ENCODE measurements at places on chromosomes 16 and 17. TPM values are rescaled to one million over a fixed set of nuclear protein-coding genes. Genes with fewer than 3 reads are reported as not detected.

GRCh38 chr16:49492896-49493626 lies 119.5 kb downstream of the C16orf78 start:
- DNase-seq: no peak

DNA sequence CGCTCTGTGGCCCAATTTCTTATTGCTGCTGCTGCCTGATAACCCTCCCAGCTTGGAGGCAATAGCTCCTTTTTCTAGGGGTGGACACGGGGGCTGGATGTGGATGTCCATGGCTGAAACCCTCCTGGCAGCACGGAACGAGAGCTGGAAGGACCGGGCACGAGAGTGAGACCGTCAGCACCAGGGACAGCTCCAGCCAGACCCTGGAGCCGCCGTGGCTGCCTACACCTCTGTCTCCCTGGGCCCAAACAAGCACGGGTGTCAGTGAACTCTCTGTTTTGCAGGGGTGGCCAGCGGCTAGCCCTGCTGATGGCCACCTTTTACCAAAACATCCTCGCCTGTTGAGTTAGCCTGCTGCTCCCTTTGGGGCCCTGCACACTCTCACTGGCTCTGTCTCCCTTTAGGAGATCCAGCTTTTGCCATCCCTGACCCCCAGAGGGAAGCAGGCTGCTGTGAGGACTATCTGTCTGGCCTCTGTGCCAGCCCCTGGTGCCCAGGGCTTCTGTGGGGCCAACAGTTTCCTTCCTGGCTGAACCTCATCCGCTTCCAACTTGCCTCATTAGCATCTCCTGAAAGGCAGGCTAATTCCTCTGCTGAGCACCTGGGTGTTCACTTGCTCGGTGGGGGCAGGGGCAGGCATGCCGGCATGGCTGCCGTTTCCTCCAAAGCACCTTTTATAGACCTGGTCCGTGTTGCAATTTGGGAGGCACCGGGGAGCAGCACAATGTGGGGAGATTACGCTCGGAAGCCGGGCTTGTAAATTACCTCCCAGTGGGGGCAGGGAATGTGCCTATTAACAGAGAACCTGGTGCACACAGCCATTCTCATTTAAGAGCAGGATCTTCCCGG lies 118.1 kb downstream of the ENGASE start:
- no peak for DNase-seq

DNA sequence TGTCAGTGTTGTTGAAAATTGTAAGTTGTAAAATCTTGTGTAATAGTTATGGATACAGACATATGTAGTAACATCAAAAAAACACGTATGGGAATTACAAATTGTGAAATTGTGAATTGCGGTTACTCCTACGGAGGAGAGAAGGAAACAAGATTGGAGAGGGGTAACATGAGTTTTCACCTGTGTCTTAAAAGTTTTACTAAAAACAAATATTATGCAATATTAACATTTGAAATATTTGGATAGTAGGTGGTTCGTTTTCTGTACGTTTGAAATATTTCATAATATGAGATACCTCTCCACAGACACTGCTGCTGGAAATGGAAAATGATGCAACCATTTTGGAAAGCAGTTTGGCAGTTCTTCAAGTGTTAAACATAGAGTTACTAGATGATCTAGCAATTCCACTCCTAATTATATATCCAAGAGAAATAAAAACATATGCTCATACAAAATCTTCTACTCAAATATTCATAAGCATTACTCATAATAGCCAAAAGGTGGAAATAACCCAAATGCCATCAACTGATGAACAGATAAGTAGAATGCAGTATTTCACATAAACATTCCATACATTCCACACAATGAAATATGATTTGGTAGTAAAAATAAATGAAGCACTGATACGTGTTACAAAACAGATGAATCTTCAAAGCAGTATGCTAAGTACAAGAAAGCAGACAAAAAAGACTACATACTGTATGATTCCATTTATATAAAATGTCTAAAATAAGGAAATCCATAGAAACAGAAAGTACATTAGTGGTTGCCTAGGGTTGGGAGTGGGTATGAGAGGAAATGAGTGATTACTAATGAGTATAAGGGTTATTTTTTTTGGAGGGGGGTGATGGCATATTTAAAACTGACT lies 40.7 kb upstream of the ABCA10 start:
- no peak for DNase-seq

Gene KRT33A
- total RNA-seq: not detected

Gene LIG3
- total RNA-seq: 159 TPM

Gene GRAPL
- total RNA-seq: 0.73 TPM

Measured in breast epithelium (tissue), 4 donors.